ENCODE measurements at places on chromosomes 7 and 10. TPM values are rescaled to one million over a fixed set of nuclear protein-coding genes. Genes with fewer than 3 reads are reported as not detected.

- H3K4me1 ChIP-seq, result peaks cover 10% of the 10 kb centered on the region
- peaks cover 2% of the 10 kb centered on the region for H3K27me3 ChIP-seq
- H3K27ac ChIP-seq, result no peak overlapping the region
Observed at GRCh38 chr10:17872191-17873091, 63.3 kb downstream of the MRC1 start.

- peak overlapping the region; percentile 96 for H3K27ac ChIP-seq
- H3K4me3 ChIP-seq, result peak overlapping the region; percentile 68
- peaks cover 6% of the 10 kb centered on the region for H3K36me3 ChIP-seq
- DNase-seq, result peak; percentile 78
Observed at GRCh38 chr7:44639671-44640321, 33.4 kb downstream of the OGDH start.

- no peaks in the 10 kb centered on the region for H3K27me3 ChIP-seq
- H3K4me3 ChIP-seq, result no peak overlapping the region
- no peak overlapping the region for H3K27ac ChIP-seq
- H3K36me3 ChIP-seq, result peaks cover 8% of the 10 kb centered on the region
- H3K4me1 ChIP-seq, result peaks cover 38% of the 10 kb centered on the region
Observed at GRCh38 chr7:29977886-29978651, 11.5 kb downstream of the SCRN1 start.

- H3K4me1 ChIP-seq, result peaks cover 24% of the 10 kb centered on the region
- H3K36me3 ChIP-seq, result peaks cover 5% of the 10 kb centered on the region
- peak overlapping the region; percentile 6 for H3K4me3 ChIP-seq
- H3K27ac ChIP-seq, result no peak overlapping the region
- DNase-seq, result no peak
Observed at GRCh38 chr10:11236234-11236633, 218.6 kb downstream of the CELF2 start.

- no peak overlapping the region for H3K27ac ChIP-seq
- no peak overlapping the region for H3K4me3 ChIP-seq
- peaks cover 35% of the 10 kb centered on the region for H3K27me3 ChIP-seq
- DNase-seq, result no peak
- H3K4me1 ChIP-seq, result no peaks in the 10 kb centered on the region
Observed at GRCh38 chr10:101079874-101080273, 18.1 kb downstream of the KAZALD1 start.

DNA sequence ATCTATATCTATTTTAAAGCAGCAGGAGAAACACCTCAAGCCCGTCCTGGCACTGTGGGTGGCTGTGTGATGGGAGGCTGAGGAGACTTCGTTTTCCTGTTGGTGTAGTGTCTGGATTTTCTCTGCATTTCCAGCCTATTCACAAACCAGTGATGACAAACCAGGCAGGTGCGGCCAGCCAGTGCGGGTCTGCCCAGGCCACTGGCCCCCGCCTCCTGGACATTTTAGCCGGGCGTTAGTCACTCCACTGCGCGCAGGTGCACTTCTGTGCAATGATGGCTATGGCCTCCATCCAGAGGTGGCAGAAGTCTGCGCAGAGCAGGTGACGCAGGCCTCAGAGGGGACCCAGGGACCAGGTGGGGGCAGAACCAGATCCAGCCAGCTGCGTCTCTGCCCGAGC lies 64.9 kb upstream of the PITRM1 start:
- no peak for DNase-seq
- no peak overlapping the region for H3K4me3 ChIP-seq
- H3K27ac ChIP-seq, result no peak overlapping the region
- H3K27me3 ChIP-seq, result peaks cover 14% of the 10 kb centered on the region

GRCh38 chr7:88395715-88396114 lies 89.0 kb upstream of the STEAP4 start:
- H3K4me3 ChIP-seq, result no peak overlapping the region
- peaks cover 4% of the 10 kb centered on the region for H3K36me3 ChIP-seq
- no peak overlapping the region for H3K27ac ChIP-seq
- no peaks in the 10 kb centered on the region for H3K27me3 ChIP-seq
- no peak for DNase-seq

GRCh38 chr7:92785923-92786322 lies 50.5 kb downstream of the CDK6 start:
- peaks cover 65% of the 10 kb centered on the region for H3K36me3 ChIP-seq
- H3K4me3 ChIP-seq, result no peak overlapping the region

GRCh38 chr7:80596933-80597517 lies 41.4 kb upstream of the CD36 start:
- no peak for DNase-seq
- peaks cover 22% of the 10 kb centered on the region for H3K4me1 ChIP-seq
- no peaks in the 10 kb centered on the region for H3K27me3 ChIP-seq
- H3K36me3 ChIP-seq, result no peaks in the 10 kb centered on the region
- no peak overlapping the region for H3K4me3 ChIP-seq
- no peak overlapping the region for H3K27ac ChIP-seq

DNA sequence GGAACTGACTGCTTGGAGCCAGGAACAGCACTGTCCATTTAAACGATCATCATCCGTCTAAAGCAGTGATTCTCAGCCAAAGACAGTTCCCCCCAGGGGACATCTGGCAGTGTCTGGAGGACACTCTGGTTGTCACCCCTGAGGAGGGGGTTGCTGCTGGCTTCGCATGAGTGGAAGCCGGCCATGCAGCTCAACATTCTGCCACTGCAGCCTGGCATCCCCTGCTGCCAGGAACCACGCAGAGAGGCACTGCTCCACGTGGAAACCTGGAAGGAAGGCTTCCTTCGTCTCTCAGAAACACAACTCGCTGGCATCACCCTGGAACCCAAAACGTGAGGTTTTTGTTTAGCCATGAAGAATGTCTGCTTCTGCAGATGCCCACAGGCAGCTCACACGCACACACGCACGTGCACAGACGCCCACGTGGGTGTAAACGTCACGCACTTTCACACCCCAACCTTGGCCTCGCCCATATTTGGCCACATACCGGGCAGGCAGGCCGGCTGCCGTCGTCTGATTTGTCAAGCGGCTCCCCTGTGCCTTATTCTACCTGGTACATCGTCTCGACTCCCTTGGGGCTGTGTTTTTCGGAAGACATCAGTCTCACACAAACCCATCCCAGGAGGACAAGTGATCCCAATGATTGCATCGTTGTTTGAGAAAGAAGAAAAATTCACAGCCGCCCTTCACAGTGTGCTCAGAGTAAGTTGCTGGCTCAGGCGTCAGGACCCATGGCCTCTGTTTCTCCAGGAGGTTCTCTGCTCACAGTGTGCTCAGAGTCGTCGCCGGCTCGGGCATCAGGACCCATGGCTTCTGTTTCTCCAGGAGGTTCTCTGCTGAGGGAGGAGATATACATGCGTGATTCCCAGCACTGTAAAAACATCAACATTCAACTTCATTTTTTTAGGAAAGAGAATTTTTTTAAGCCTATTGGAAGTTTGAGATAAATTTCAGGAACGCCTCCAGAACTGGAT lies 127.2 kb upstream of the PPP2R2D start:
- no peaks in the 10 kb centered on the region for H3K27me3 ChIP-seq
- H3K27ac ChIP-seq, result no peak overlapping the region
- peaks cover 4% of the 10 kb centered on the region for H3K36me3 ChIP-seq
- H3K4me1 ChIP-seq, result no peaks in the 10 kb centered on the region

- peak overlapping the region; percentile 9 for H3K4me3 ChIP-seq
- peak overlapping the region; percentile 59 for H3K27ac ChIP-seq
- H3K27me3 ChIP-seq, result peaks cover 2% of the 10 kb centered on the region
Observed at GRCh38 chr10:77526868-77527617, 110.6 kb downstream of the KCNMA1 start.

- H3K27me3 ChIP-seq, result peaks cover 2% of the 10 kb centered on the region
- peaks cover 9% of the 10 kb centered on the region for H3K36me3 ChIP-seq
- peak; percentile 91 for DNase-seq
Observed at GRCh38 chr10:73730153-73730906, 13.8 kb upstream of the SEC24C start.

DNA sequence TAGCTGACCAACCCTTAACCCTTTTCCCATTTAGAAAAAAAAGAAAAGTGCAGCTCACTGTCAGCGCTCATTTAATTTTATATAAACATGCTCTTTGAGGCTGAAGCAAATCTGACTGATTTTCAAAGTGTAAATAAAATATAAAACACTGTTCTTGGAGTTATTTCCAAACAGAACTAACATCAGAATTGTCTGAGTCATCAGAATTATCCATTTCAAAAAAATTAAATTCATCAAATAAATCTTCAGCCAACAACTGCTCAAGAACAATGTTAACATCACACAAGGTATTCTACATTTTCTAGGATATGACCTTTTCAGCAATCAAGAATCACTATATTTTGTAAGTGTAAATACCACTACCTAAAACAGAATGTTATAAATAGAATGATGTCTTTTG lies 93.6 kb downstream of the MAGI2 start:
- DNase-seq, result no peak
- H3K27ac ChIP-seq, result no peak overlapping the region

DNA sequence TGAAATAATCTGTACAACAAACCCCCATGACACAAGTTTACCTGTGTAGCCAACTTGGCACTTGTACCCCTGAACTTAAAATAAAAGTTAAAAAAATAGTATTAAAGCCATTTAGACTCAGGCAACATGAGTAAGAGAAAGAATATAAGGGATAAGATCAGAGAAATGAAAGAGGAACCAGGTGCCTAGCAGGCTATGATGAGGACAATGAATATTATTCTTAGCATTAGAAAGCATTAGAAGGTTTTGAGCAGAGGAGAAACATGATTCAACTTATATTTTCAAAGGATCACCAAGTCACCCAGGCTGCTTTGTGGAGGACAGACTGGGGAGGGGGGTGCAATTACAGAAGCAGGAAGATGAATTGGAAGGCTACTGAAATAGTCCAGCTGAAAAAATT lies 48.1 kb upstream of the TES start:
- no peak for DNase-seq
- H3K4me3 ChIP-seq, result no peak overlapping the region
- no peak overlapping the region for H3K27ac ChIP-seq
- H3K4me1 ChIP-seq, result peaks cover 7% of the 10 kb centered on the region
- H3K36me3 ChIP-seq, result no peaks in the 10 kb centered on the region
- peaks cover 2% of the 10 kb centered on the region for H3K27me3 ChIP-seq

GRCh38 chr7:30980194-30980593 lies 16.4 kb downstream of the GHRHR start:
- peaks cover 19% of the 10 kb centered on the region for H3K27me3 ChIP-seq
- DNase-seq, result no peak
- no peak overlapping the region for H3K27ac ChIP-seq
- no peak overlapping the region for H3K4me3 ChIP-seq
- peaks cover 4% of the 10 kb centered on the region for H3K4me1 ChIP-seq
- no peaks in the 10 kb centered on the region for H3K36me3 ChIP-seq

DNA sequence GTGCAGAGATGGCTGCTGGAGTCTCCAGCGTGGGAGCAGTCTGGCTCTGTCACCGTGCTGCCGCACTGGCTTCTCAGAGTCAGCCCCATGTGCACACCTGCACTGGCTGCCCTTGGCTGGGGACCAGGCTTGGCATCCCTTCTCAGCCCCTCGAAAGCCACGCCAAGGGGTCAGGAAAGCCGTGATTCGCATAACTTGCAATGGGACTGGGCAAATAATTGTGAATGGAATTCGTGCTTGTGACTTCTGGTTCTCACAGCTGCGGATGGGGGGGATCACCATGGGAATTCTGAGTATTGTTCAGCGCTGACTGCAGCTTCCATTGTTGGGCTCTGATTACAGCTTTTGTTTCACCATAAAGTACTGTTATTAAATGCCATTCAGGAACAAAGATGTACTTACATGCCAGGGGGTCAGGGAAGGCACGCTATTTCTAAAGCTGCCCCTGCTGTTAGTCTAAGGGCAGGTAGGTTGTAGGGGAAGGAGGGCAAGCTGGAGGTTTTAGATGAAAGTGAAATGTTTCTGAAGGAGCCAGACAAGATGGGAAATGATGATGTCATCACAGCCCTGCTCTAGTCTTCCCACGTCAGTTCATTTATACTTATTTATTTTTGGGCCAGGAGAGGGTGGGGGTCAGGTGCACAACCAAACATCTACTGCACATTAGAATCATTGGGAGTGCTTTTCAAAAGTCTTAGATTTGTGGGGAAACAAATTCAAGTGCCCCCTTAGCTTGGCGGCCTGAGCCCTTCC lies 5.8 kb upstream of the PLEKHA1 start:
- H3K36me3 ChIP-seq, result no peaks in the 10 kb centered on the region
- peaks cover 7% of the 10 kb centered on the region for H3K4me1 ChIP-seq
- H3K27ac ChIP-seq, result no peak overlapping the region
- H3K27me3 ChIP-seq, result peaks cover 11% of the 10 kb centered on the region
- no peak overlapping the region for H3K4me3 ChIP-seq

- peaks cover 44% of the 10 kb centered on the region for H3K36me3 ChIP-seq
- DNase-seq, result peak; percentile 31
- H3K4me1 ChIP-seq, result peaks cover 90% of the 10 kb centered on the region
- H3K27ac ChIP-seq, result peak overlapping the region; percentile 91
- peak overlapping the region; percentile 41 for H3K4me3 ChIP-seq
Observed at GRCh38 chr10:61939902-61940301, 38.4 kb downstream of the ARID5B start.

PANK1 gene
- 4.7 TPM for total RNA-seq

ZNF736 gene
- total RNA-seq, result 7.1 TPM

HOXA3 gene
- 1.6 TPM for total RNA-seq

VAX1 gene
- total RNA-seq, result not detected

CHCHD2 gene
- total RNA-seq, result 380 TPM

ZNF25 gene
- total RNA-seq, result 6.5 TPM

All from HFFc6 (cell line).